ENCODE measurements at places on chromosomes 13 and 19.

- DNase-seq = no peak
These were observed at the start of gene PMIS2 for GRCh38 chr19:35585848-35586247. TSS of gene PMIS2 (plus strand) at chr19:35586173. CDS start at chr19:35586260, 87 bp downstream.

- DNase-seq = no peak
These were observed 156.2 kb downstream of the COG6 start for GRCh38 chr13:39811696-39812095.

- no peak for DNase-seq
These were observed 2.8 kb upstream of the SPRYD7 start for GRCh38 chr13:49938921-49939320.

- no peak for DNase-seq
These were observed 221.4 kb upstream of the SLC10A2 start for GRCh38 chr13:103287659-103288058.

DNA sequence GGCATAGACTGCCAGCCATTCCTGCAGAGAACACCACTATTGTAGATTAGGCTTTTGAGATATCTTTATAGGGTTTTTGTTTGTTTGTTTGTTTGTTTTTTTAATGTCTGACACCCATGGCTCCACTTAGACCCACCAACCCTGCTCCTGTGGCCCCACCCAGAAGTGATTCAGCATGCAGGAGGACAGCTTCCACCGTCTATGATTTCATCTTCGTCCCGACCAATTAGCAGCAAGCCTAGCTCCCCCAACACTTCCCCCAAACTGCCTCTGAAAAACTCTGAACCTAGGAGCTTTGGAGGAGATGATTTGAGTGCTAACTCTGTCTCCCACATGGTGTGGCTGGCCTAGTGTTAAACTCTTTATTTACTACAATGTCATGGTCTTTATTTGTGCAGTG, 108.3 kb upstream of the RXFP2 start:
- no peak for DNase-seq

- DNase-seq = no peak
These were observed 676.7 kb upstream of the SPRY2 start for GRCh38 chr13:81017513-81018152.

GRCh38 chr13:93903909-93904308, 575.6 kb downstream of the DCT start:
- no peak for DNase-seq

- peak; percentile 79 for DNase-seq
These were observed 1.9 kb upstream of the HNRNPL start for GRCh38 chr19:38851622-38852230.

DNA sequence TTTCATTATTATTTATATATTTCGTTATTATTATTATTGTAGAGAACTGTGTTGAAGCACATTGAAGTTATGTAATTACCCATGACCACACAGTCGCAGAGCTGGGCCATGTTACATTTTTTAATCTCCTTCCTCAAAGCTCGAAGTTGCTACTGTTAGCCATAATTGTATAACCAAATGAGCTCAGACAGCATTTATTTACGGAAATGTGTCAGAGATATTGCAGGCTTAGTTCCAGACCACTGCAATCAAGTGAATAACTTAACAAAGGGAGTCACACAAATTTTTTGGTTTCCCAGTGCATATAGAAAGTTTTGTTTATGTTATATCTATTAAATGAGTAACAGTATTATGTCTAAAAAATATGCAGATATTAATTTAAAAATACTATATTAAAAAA, 147.1 kb upstream of the SLITRK1 start:
- no peak for DNase-seq

DNA sequence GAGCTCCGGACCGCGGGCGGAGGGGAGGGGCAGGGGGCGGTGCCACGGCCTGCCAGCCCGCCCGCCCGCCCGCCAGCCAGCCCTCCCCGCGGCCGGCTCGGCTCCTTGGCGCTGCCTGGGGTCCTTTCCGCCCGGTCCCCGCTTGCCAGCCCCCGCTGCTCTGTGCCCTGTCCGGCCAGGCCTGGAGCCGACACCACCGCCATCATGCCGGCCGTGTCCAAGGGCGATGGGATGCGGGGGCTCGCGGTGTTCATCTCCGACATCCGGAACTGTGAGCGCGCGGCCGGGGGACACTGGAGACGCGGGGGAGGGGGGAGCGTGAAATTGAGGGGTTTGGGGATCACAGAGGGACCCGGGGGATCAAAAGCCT, at the start of gene AP2A1:
TSS of gene AP2A1 (plus strand) at position 72 of the 370 bp plus-strand sequence. CDS start at position 205, 133 bp downstream.
- peak; percentile 20 for DNase-seq

DNA sequence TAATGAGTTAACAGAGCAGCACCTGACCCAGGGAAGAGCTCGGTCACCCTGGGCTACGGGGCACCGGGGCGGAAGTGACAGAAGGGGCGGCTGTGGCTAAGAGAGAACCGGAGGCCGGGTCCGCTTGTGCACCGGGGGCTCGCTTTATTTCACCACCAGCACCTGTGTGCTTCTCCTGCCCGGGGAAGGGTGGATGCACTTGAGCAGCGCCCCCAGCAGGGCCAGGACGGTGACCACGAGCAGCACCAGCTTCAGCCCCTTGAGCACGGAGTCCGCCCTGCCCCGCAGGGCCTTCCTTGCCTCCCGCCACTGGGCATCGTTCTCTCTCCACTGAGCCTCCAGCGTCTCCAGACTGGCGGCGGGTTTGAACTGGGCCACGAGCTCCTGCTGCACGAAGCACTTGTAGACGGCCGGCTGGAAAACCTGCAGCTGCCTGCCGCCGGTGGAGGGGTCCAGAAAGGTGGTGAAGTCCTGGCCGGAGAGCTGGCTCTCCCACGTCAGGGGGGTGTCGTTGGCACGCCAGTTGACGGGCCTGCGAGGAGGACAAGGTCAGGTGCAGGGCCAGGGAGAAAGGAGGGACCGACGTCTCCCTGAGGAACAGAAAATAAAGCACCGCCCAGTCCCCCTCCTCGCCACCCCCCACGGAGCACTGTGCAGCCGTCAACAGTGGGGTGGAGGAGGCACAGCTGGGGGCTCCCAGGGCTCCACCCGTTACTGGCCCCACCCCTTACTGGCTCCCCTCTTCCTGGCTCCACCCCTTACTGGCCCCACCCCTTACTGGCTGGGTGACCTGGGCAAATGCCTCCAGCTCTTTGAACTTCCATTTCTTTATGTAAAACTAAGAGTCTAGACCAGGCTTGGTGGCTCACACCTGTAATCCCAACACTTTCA, 3.6 kb downstream of the FAM187B start:
- no peak for DNase-seq

- DNase-seq = no peak
These were observed 106.6 kb downstream of the MZT1 start for GRCh38 chr13:72620874-72621273.

GRCh38 chr13:41700790-41701310, 243.5 kb downstream of the RGCC start:
- no peak for DNase-seq

DNA sequence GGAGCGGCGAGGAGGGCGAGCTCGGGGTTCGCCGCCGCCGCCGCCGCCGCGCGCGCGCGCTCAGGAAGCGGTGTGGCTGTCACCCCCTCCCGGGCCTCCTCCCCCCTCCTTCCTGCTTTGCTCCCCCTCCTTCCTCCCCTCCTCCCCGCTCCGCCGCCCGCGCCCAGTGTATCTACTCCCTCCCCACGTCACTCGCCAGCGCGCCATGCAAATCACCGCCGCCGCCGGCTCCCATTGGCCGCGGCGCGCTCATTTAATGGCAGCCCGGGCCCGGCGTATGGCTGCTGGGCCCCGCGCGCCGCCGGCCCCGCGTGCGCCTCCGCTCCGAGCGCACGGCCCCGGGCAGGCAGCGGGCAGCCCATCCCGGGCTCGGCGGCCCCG, 335 bp upstream of the SOX1 start:
- DNase-seq = no peak

DNA sequence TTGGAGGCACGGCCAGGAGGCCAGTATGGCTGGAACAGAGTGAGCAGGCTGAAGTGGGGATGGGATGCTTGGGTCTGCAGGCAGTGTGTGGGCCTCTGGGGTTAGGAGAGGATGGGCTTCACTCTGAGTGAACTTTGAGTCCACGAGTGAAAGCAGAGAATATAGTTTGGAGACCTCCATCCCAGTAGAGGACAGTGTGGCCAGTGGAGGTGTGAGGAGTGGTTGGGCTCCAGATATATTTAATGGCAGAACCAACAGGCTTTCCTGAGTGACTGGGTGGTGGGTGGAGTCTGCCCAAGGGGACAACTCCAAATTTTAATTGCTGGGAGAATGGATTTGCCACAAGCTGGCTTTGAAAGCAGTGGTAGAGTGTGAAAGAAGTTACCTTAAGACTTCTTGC, 27.3 kb downstream of the GATAD2A start:
- DNase-seq = no peak

DNA sequence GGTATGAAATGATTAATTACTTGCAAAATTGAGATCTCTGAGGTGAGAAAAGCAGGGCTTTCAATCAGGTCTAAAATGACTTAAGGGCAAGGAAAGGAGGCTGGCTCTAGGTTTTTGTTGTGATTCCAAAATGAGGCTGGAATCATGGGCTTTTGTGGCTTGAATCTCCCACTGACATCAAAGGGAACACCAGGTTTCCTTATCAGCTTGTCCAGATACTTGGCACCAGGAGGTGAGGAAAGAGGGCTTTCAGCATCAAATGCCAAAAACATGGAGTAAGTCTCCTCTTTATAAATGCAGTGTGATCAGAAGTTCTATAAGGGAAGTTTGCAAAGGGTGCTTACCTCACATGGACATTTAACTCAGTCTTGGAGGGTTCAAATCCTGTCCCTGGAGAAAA, 402.3 kb downstream of the NDFIP2 start:
- no peak for DNase-seq

GRCh38 chr13:76292726-76293125, 593.5 kb downstream of the KCTD12 start:
- DNase-seq = no peak

GRCh38 chr19:41501854-41502253, 58.9 kb downstream of the ERICH4 start:
- DNase-seq = no peak

DNA sequence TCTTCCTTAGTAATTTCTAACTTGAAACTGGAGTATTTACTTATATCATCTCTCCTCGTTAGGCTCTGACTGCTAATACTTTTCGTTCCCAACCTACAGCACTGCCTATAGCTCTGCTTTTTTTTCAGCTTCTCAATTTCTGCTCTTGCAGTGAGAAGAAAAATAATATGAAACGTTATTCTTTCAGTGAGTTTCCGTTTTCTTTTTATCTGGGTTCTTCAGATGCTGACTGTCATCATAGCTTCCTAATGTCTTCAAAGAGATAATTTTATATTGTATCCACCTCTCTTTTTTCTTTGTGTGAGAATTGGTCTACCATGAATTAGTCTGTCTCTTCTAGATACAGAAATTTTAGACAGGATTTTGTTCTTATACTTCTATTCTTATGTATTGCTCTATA, 454.9 kb downstream of the LMO7 start:
- DNase-seq = no peak

All from stimulated activated CD8-positive, alpha-beta memory T cell treated with anti-CD3 and anti-CD28 coated beads, Interleukin-4, amount 100 ng/mL, for 1 hour (primary cell).